DMS79 (cell line): ENCODE measurements at places on chromosomes 12 and 14.

DNA sequence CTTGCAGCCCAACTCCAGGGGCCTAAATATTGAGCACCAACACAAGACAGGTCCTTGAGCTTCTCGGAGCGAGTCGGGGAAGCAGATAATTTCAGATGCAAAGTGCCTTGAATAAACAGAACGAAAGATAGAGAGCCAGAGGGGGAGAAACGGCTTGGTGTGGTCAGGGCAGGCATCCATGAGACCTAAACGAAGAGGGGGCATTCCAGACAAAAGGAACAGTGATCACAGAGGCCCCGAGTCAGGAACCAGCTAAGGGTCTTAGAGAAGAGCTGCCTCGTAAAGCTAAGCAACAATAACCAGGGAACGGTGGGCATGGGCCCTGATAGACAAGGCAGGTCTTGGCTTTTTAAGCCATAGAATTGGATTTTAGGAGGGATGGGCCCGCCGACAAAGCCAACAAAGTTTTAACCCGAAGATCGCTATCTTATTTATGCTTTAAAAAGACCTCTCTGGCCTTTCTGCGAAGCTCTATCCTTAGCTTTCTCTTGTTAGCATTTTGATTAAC lies 421 bp upstream of the ACADS start:
- DNase-seq: no peak

DNA sequence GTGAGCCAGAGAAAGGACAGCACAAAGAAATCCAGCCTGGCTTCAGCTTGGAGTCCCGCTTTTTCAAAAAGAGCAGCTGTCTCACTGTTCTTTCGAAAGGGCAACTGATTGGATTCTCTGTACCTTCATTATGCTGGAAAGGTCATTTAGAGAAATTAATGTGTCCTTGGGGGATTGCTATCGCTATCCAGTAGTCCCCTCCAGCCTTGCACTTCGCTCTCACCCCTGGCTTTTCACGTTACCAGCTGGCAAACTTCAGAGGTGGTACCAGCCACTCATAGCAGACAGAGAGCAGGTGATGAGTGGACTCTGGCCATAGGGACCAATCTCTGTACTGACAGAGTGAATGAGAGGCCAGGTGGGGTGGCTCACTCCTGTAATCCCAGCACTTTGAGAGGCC lies 11.8 kb upstream of the NUAK1 start:
- DNase-seq: peak; percentile 85

DNA sequence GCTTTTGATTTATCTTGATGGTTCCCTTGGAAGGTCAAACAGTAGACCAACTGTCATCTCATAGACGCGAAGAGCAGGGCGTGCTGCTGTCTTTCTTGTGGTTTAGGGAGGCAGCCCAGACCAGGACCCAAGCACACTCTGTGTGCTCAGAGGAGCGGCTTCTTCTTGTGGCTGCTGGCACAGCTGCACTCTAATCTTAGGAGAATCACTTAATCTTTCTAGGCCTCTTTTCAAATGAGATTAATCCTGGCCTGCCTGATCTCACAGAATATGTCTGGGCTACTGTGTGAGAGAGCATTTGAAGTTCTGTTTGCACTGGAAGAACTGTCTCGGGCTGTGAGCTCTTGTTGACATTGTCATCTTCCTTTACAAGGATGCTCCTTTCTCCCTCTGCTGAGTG lies 60.0 kb upstream of the TRAF3 start:
- no peak for DNase-seq

DNA sequence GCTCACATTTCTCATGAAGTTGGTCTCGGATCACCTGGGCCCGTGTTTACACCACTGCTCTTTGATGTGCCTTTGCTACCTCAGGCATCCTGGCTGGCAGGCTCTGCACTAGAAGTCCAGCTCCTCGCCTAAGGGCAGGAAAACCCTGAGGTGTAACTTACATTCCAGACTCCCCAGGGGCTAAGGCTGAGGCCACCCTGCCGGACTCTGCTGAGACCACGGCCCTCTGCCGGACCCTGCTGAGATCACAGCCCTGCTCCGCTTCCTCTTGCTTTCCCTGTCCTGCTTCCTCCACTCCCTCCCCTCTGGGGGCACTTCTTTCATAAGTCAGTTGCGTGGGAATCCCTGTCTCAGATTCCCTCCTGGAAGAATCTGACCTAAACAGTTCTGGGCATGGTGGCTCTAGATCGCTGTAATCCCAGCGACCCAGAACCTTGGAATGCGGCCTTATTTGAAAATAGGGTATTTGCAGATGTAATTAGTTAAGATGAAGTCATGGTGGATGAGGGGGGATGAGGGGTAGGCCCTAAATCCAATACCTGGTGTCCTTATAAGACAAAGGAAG lies 17.2 kb downstream of the RILPL1 start:
- no peak for DNase-seq

DNA sequence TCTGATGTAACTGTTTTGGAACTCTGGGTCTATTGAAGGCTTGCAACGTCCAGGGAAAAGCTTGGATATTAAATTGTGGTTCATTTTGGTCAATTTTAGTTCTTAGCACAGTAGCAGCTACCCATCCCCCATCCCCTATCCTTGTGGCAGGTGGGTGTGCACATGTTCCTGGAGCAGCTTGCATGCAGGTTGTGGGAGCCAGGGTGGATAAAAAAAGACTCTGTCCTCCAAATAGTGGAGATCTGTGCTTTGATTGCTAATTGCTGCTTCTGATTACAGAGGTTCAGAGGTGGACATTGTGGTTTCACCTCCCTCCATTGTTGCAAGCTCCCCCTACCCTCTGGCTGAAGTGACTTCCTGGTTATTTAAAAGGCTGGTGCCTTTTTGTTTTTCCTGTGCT lies 23.1 kb downstream of the ATP23 start:
- no peak for DNase-seq

GRCh38 chr12:19402743-19403431 lies 36.4 kb upstream of the AEBP2 start:
- no peak for DNase-seq
